ENCODE measurements at places on chromosomes 1 and 21. TPM values are rescaled to one million over a fixed set of nuclear protein-coding genes. Genes with fewer than 3 reads are reported as not detected.

OLFM3 gene
- not detected for total RNA-seq

AUNIP gene
- total RNA-seq = 9.7 TPM

MACF1 gene
- 261 TPM for total RNA-seq

KRTAP13-1 gene
- not detected for total RNA-seq

CFHR2 gene
- total RNA-seq = not detected

FAM177B gene
- total RNA-seq = not detected

VSIG8 gene
- not detected for total RNA-seq

ASCL5 gene
- not detected for total RNA-seq

KRTAP12-2 gene
- not detected for total RNA-seq

OR2AJ1 gene
- not detected for total RNA-seq

LYPD8 gene
- not detected for total RNA-seq

CLCNKB gene
- total RNA-seq = not detected

FNBP1L gene
- total RNA-seq = 23.0 TPM

LCE1A gene
- total RNA-seq = not detected

TUFT1 gene
- total RNA-seq = 7.8 TPM

DNA sequence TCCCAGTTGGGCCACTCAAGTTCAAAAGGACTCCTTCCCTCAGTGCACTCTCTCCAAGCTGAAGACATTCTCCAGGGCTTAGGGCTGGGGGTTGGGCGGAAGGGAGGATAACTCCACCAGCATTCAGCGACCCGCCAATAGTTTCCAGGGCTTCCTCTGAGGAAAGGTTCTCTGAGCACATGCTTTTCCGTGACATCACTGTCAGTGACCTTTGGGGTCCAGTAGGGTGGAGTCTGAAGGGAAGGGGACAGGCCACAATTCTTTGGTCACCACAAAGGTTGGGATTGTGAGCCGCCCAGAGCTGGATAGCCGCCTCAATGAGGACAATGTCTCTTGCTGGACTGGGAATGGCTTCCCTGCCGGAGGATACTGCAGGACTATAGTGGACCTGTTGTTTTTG, 22.8 kb upstream of the RXRG start:
- DNase-seq = no peak

- peak; percentile 91 for DNase-seq
Observed at GRCh38 chr1:2257245-2257627, 29.1 kb downstream of the SKI start.

GRCh38 chr1:41900603-41901444, 17.9 kb downstream of the HIVEP3 start:
- DNase-seq = no peak

GRCh38 chr1:244881552-244882280, 17.4 kb upstream of the HNRNPU start:
- DNase-seq = no peak

- DNase-seq = peak; percentile 97
Observed at GRCh38 chr1:221284028-221284427, 404.8 kb downstream of the HLX start.

- no peak for DNase-seq
Observed at GRCh38 chr1:210684466-210685294, 356.0 kb downstream of the HHAT start.

DNA sequence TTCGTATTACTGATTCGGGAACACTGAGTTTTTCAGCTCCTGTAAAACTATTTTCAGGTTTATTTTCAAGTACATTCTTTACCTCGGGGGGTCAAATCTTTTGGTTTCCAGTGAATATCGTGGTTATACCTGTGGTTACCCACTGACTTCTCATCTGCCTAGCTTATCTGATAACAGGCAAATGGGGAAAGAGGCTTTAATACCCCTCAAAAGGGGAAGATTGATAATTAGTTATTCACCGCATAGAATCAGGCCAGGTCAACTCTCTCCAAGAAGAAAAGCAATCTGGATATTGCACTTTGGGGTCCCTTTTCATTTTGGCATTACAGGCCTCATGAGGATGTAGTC, 23.0 kb downstream of the RUNX1 start:
- no peak for DNase-seq

GRCh38 chr1:78833491-78833890, 173.0 kb downstream of the ADGRL4 start:
- peak; percentile 94 for DNase-seq

DNA sequence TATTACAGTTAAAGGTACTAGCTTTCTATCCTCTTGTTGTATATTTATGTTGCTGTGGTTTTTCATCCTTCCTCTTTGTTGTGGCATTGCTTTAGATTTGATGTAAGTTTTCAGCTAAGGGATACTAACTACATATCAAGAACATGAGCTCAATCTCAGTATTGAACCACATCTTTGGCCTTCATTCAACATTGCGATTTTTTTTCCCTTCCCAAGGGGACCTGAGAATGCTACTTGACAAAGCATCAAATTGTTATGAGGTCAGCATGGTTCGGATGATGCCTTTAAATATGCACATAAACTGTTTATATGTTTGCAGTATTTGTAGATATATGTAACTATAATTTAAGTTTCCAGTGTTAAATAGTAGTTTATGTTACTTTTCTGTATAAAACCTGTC, 31.7 kb upstream of the GPR88 start:
- peak; percentile 34 for DNase-seq

DNA sequence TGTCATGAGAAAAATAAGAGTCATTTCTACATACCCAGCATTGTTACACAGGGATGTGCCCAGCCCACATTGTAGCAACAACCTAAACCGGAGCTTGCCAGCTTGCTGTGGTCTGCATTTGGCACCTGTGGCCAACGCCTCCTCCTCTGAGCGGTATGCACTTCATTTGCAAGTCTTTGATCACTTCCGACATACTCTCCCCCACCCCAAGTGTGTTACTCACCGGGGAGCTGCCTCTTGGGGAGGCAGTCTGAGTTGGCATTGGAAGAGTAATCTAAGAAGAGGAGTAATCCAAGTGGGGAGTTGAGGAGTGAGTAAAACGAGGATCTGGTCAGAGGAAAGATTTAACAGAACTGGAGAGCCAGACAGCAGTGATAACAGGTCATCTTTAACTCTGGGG, 3.8 kb downstream of the BCL9 start:
- peak; percentile 80 for DNase-seq

GRCh38 chr21:18950045-18950740, 546.6 kb upstream of the TMPRSS15 start:
- DNase-seq = no peak

GRCh38 chr1:198601936-198602889, 36.6 kb upstream of the PTPRC start:
- DNase-seq = peak; percentile 9

- no peak for DNase-seq
Observed at GRCh38 chr1:68291688-68292384, 59.5 kb upstream of the WLS start.

- no peak for DNase-seq
Observed at GRCh38 chr1:101139130-101139529, 97.7 kb upstream of the S1PR1 start.

- DNase-seq = no peak
Observed at GRCh38 chr1:11338284-11338924, 65.4 kb downstream of the UBIAD1 start.

- peak; percentile 64 for DNase-seq
Observed at GRCh38 chr1:224747578-224747977, 131.5 kb downstream of the CNIH3 start.

DNA sequence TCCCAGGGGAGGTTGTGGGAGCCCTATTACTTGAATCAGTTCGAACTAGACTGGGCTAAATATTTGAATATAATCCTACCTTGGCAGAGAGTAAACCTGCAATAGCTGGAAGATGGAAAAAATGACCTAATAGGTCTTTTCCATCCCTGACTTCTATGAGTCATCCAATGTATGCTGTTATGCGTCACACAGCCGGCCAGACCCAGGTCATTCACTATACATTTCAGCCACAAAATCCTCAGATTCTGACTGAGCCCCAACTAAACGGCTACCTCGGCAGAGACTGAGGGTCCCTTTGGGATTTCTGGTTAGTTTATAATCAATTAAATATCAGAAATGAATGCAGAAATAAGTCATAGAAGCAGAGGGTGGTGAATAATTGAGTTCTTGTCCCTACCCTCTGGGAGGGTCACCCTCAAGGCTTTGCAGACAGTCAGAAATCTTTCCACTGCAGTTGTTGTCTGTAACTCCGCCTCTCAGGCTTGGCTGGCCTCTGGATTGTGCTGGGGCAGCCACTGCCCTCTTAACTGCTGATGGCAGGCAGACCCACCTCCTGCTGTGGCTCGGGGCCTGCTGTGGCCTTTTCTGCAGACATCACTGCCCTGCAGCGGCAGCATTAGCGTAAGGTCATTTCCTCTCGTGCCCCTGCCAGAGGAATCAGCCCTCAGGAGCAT, 240.5 kb downstream of the TGFB2 start:
- DNase-seq = peak; percentile 65

DNA sequence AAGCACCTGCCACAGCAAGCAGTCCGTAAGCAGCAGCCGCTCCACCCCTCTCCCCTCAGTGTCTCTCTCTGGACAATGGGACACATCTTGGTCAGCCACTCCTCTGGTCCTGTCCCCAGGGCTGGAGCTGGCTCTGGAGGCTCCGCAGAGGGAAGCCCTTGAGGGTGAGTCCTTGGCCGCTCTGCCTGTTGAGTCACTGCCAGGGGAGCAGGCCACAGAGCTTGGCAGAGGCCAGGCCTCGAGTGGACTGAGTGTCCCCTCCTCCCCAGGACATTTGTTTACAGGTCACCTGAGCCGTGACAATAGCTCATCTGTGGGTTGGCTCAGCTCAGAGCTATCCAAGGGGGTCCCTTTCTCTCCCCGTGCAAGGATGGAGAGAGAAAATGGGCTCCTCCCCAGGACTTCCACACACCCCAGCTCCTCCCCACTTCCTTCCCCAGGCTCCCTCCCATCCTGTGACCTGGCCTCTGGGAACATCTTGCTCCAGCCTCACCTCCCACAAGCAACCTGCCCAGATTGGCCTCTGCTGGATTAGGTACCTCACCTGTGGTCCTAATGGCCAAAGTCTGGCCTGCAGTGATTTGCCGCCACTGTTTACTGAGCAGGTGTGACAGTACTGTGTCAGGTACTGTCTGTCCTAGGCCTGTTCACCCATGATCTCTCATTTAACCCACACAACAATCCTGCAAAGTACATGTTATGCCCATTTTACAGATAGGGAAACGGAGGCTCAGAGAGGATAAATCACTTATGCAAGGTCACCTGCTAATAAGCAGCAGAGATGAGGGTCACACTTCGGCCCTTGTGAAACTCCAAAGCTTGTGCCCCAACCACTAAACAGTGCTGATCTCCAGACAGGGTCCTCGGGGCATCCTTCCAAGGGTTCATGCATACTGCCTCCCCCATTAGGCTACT, 4.8 kb downstream of the FAM131C start:
- peak; percentile 41 for DNase-seq

DNA sequence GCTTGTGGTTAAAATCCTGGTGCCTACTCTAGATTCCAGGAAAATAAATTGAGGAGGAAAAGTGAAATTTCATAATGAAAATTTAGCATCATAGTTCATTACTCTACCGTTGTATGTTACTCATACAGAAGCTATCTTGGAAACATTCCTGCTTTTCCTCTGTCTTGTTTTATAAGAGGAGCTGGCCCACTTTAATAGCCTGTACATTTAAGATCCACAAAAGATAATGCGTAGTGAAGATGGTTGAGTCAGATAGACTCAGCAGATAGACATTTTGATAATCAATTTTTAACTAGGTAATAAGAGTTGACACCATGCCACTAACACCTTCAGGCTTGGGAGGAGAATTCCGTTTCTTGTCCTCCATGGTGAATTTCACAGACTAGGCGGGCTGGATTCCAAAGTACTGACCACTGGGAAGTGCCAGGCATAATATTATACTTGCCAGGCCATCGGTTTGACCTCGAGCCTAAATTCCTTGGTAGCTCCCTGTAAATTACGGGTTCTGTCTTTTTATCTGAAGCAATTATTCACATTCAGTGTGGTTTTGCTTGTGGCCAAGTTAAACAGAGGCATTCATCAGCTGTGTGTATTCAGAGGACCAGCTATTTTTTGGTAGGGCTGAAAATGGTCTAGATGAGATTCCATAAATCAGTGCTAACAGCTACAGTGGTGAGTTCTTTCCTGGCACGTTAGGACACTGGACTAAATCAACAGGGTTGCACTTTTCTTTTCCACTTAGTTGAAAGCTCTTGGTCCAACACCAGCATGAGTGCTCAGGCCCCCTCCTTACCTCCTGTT, 111.9 kb upstream of the KAZN start:
- DNase-seq = peak; percentile 93

GRCh38 chr1:208599063-208599462, 354.9 kb upstream of the PLXNA2 start:
- DNase-seq = no peak

- no peak for DNase-seq
Observed at GRCh38 chr21:39515684-39516472, 64.1 kb downstream of the SH3BGR start.

DNA sequence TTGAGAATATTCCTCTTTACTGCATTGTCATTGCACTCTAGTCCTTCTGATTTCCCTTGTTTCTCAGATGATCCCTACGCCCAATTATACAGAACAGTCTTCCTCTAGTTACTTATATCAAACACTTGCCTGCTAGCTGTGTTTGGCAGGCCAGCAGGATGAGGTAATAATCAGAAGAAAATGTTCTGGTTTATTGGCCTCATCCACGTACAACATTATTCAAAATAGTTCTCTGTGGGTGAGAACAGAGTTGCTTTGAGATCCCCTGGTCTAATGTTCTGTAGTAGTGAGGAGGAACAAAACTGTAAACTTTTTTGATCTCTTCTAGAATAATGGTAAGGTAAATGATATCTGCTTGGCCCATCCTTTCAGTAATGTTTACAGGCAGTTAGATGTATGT, 22.3 kb upstream of the C1orf105 start:
- no peak for DNase-seq

DNA sequence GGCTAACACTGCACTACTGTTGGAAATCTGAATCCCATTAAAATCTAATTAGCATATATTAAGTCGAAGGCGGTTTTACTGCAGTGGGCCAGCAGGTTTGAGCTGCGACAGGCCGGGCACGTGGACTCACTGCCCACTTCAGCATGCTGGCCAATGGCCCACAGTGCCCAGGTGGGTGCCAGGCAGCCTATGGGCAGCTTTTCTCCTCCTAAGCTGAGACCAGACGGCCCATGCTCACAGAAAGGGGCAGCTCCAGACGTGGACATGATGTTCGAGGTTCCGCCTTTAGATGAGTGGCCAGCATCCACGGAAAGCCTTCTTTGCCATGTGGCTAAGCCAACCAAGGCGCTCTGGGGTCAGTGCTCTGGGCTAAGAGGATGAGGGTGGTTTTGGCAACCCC, 89.8 kb upstream of the KLHDC7A start:
- no peak for DNase-seq

All from LHCN-M2 (cell line).